ENCODE measurements at places on chromosomes 7 and 10.

DNA sequence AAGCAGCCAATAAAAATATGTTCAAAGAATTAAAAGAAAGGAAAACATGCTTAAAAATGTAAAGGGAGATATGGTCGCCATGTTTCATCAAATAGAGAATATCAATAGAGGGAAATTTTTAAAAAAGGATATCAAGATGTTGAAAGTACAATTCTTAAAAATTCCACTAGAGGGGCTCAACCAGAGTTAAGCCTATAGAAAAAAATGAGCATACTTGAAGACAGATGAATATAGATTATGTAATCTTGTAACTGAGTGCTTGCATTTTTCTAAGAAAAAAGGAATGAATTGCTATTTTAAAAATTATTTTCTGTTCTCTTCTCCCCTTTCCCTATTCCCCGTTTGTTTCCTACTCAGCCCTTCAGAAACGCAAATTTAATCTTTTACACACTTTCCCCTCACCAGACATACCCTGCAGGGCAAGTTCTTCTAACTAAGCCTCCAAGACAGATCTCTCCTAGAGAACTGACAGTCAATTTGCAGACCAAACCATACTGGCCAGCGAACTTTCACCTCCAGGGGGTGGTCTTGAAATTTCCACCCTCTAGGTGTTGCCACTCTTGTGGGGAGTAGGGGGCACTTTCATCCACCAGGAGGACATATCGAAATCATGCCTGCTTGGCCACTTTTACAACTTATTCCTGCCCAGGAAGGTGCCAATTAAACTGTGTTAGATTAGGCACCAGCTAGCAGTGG, 67.7 kb downstream of the NSUN6 start:
- DNase-seq = no peak

DNA sequence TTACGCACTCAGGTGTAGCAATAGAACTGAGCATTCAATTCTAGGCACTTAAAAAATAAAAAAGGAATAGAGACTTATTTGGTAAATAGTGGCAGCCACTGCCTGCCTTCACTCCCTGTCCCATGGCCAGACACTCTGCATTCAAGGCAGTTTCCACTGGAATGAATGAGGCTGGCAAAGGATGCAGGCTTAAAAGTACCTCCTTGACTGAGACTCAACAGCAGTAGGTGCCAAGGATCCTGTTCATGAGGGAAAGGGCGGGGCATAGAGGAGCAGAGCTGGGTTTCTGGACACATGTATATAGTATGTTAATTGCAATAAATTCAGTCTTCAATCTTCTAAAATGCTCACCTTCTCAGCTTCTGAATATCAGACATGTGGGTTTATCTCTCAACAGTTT, 242.6 kb downstream of the PHF14 start:
- no peak for DNase-seq

DNA sequence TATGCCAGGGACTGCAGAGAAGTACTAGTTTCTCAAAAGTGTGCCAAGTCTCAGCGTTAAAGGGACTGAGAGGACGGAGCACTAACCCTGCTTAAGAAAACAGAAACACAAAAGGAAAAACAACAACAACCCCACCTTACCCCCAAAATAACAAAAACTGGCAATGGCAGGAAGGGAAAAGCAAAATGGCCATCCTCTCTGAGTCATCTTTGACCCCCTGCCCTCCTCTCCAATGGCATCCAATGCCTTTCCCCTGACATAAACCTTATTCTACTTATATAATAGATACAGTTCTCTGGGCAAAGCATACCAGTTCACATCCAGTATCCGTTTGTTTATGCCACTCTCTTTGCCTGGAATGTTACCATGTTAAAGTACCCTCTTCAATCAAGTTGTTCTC, 1.6 kb downstream of the POLR1F start:
- no peak for DNase-seq

DNA sequence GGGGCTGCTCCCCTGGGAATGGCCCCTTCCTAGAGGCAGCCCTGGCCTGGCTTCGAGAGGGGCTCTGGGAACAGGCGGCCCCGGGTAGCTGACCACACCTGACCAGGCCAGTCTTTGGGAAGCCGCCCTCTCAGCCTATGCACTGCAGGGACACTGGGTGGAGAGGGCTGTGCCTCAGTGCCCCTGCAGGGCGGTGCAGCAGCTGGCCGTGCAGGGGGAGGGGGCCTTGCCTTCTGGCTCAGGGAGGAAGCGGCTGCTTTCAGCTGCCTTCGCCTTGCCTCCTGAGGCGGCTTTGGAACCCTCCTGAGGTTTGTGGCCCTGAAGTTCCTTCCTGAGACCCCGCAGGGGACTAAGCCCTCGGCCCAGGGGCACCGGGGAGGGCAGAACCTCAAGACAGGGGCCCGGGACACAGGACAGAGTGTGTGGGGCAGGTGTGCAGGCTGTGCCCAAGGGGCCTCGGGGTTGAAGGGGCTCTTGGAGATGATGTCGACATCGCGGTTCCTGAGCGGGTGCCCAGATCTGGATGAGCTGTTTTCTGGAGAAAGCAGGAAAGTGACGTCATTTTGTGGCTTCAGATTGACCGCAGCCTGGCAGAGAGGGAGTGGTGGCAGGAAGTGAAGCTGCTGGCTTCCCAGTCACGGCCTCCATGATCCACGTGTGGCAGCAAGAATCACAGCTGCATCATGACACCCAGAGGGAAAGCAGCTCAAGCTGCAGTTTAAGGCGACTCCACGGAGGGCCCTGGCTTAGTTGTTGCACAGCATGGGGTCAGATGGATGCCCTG, 17.7 kb downstream of the ADAM8 start:
- peak; percentile 34 for DNase-seq

GRCh38 chr7:41955451-41955850, 252.6 kb upstream of the INHBA start:
- no peak for DNase-seq

GRCh38 chr7:107274506-107274905, 105.7 kb downstream of the HBP1 start:
- no peak for DNase-seq

GRCh38 chr10:77604941-77605351, 32.7 kb downstream of the KCNMA1 start:
- no peak for DNase-seq

GRCh38 chr7:74235518-74236268, 18.5 kb downstream of the RFC2 start:
- DNase-seq = no peak

- DNase-seq = no peak
Measured at GRCh38 chr10:35946556-35946955, 304.5 kb upstream of the FZD8 start.

DNA sequence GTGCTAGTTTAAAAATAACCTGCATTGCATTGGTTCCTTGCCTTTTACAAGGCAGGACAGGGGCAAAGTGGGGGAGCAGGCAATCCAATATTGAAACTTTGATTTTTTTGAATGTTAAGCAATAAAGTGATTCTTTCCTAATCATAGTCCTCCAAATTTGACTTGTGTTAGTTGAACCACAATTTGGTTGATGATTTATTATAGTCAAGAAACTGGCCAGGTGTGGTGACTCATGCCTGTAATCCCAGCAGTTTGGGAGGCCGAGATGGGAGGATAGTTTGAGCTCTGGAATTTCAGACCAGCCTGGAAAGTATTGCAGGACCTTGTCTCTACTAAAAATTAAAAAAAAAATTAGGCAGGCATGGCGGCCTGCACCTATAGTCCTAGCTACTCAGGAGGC, 27.9 kb upstream of the ABLIM1 start:
- DNase-seq = no peak

DNA sequence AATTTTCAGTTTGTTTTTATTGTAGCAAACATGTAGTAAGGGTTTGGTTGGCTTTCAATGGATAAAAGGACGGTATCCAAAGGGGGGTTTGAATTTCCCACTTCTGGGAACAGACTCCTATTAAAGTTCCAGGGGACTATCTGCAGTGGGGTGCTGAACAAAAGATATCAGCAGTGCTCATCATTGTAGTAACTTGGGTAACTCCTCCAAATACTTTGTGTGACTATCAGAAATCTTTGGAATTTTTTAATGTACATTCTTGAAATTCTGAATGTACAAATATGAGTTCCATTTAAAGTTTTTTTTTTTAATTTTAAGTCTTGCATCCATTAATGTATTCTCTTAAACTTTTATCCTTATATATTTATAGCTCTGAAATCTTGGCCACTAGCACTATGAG, 42.1 kb downstream of the CYP51A1 start:
- no peak for DNase-seq

DNA sequence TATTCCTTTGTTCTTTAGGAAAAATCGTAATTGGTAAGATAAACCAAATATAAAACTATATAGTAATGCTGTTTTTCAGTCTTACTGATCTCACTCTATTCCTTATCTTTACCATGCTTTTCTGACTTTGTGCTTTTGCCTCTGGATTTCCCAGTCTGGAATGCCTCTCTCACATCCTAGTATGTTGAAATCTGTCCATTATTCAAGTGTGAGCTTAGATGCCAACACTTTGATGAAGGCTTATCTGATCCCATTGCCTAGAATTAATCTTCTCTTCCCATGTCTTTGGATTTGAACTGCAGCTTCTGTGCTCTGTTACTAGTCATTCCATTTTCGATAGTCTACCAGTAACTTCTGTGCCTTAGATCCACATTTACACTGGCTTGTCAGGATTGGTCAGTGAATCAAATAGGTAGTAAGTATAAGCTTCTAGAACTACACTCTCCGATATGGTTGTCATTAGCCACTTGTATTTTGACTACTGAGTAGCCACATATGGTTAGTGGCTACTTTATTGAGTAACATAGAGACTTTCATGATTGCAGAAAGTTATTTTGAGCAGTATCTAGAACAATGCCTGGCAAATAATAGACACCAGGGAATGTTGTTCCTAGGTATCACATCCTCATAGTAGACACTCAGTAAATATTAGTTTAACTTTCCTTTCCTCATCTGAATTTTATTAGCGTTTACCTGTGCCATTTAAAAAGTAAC, 92.9 kb downstream of the BMPR1A start:
- no peak for DNase-seq

GRCh38 chr10:73859428-73859783, 14.9 kb downstream of the CAMK2G start:
- DNase-seq = no peak

GRCh38 chr7:157791261-157791660, 454.5 kb downstream of the DNAJB6 start:
- DNase-seq = no peak

DNA sequence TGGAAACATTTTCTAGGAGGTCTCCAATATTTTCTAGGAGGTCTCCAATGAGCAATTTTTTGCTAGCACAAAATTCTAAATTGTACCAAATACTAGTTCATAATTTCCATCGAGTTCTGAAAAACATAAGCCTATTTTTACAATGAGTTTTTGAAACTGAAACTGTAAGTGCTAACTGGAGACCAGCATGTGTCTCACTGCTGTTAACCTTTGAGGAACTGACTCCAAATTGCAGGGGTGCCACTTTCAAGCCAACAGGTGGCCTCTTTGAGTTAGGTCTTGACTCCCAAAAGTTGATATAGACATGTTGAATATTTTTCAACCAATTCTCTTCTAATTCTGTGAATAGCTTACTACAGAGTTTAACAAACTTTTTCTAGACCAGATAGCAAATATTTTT, 58.8 kb downstream of the CAV1 start:
- DNase-seq = no peak

DNA sequence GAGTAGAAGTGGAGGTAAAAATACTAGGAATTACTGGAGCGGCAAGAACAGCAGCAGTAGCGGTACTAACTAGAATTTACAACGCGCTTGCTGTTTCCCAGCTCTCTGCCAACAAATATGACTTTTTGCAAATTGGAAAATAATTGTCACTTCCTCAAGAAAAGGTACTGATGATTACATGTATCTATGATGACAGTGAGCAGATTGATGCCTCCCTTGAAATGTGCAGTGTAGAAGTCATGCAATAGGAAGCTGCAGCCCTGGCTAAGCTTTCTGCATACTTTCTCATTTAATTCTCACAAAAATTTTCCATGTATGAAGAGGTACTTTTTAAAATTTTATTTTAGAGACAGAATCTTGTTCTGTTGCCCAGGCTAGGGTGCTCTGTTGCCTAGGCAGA, 49.9 kb downstream of the ANK3 start:
- DNase-seq = no peak

DNA sequence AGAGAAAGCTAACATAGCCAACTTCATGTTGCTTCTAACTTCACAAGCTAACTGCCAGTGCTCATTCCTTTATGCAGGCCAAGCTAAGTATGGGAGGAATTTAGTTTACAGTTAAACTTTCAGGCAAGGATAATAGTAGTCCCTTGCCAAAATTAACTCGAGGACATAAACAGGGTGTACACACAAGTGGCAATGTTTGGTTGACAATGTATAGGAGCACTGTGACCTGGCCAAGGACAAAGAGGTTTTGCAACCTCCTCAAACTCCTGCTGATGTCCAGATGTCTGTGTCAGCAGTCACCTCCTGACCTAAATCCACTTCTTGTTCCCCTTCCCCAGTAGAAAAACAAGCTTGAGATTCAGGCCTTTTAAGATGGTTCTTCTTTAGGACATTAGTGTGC, 494.6 kb upstream of the KLF6 start:
- DNase-seq = no peak

GRCh38 chr10:131697476-131698128, 203.2 kb upstream of the PPP2R2D start:
- DNase-seq = no peak

- no peak for DNase-seq
Measured at GRCh38 chr7:43625980-43626379, 43.1 kb downstream of the STK17A start.

GRCh38 chr10:51422311-51423120, 276.9 kb downstream of the CSTF2T start:
- no peak for DNase-seq

GRCh38 chr7:115328018-115328417, 406.1 kb downstream of the MDFIC start:
- DNase-seq = no peak

Measured in activated naive CD4-positive, alpha-beta T cell (primary cell).